Stimulated activated CD4-positive, alpha-beta T cell treated with anti-CD3 and anti-CD28 coated beads, TNF-alpha, amount 100 ng/mL, for 48 hours (primary cell): ENCODE measurements at places on chromosomes 3 and 15.

DNA sequence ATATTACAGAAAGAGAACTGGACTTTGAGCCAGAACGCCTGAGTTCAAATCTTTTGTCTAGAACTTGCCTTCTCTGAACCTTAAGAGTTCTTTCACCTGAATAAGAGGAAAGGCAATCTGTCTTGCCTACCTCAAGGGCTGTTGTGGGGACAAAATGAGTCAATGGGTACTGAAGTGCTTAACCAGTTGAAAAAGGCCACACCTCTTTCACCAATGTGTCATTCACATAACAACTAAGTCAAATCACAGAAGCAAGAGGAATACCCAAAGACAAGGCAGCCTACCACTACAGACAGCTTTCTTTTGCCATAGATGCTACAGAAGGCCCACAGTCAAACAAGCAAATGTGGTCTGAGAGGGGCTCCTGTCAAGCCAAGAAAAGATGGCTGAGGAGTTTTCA lies 39.7 kb downstream of the NBEAL2 start:
- no peak for DNase-seq

- DNase-seq = no peak
These were observed 21.3 kb upstream of the RAD18 start for GRCh38 chr3:8984526-8984925.

DNA sequence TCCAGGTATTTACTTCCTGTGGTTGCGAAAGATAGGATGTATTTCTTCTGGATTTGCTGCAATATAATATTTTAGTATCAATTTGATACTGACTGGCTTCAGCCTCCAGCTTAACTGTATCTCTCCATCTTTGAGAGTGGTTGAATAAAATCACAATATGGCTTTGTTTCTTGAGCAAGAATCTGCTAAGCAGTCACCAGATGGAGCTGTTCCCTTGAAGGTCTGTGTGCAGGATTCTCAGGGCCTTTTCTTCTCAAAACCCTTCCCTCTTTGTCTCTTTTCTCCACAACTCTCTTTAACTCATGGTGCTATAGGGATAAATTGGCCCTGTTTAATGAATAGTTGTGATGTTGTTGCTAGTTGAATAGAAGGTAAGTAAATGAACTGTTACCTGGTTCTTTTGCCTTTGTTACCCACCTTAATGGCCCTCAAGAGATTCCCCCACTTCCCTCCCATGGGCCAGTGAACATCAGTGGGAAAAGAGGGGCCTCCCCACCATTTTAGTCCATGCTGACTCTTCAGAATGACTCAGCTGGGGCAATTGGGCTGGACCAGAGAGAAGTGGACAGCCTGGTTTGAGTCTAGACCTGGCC lies 34.8 kb upstream of the RAB6B start:
- no peak for DNase-seq

- DNase-seq = no peak
These were observed 8.6 kb downstream of the TLR9 start for GRCh38 chr3:52216585-52217408.

- no peak for DNase-seq
These were observed 74.4 kb downstream of the P2RY1 start for GRCh38 chr3:152909180-152909883.

DNA sequence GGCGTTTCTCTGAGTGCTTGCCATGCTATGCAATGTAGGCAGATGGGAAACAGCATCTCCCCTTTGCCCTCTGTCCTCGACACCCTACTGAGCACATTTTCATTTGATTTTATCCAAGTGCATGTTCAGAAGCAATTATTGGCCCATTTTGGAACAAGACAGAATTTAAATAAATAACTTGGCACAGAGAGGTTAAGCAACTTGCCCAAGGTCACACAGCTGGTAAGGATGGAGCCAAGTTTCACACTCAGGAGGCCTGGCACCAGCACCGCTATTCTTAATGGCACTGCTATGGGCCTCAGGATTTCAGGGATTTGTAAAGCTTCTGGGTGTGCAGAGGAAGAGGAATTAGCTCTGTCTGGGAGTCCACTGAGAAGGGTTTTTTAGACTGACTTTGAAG lies 2.5 kb upstream of the GRIP2 start:
- DNase-seq = no peak

GRCh38 chr3:156166808-156167207 lies 46.4 kb downstream of the KCNAB1 start:
- DNase-seq = no peak

DNA sequence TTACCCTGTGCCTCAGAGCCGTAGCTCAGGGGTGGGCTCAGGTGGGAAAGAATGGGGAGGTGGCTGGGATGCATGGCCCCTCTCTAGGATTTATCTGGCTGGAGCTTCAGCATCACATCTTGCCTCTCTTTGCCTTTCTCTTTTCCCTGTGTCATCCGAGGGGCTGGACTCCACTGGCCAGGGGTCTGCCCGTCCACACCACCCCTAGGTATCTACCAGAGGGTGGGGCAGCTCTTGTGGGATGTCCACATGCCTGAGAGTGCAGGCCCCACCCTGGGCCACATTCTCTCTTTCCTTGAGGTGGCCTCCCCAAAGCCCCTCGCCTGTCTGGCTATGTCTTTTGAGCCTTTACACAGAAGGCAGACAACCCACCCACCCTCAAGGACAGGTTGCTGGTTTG lies 37.2 kb downstream of the PXYLP1 start:
- no peak for DNase-seq
